NB4 (cell line): ENCODE measurements at places on chromosomes 1 and 21.

DNA sequence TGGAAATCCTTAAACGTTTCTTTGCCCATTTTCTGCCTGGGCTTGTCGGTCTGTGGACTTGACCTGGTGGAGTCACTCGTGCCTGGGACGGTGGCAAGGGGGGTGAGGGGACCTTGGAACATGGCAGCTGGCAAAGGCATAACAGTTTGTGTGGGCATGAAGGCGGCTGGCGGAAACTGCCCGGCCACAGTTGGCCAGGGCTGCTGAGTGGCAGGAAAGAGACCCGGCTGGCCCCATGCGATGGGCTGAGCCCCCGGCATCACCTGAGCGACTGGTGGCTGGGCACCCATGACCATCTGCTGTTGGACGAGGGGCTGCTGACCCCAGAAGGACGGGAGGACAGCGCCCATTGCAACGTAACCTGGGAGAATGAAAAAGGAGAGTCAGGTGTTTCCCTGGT is 49.3 kb upstream of the C8B start:
- DNase-seq: no peak

DNA sequence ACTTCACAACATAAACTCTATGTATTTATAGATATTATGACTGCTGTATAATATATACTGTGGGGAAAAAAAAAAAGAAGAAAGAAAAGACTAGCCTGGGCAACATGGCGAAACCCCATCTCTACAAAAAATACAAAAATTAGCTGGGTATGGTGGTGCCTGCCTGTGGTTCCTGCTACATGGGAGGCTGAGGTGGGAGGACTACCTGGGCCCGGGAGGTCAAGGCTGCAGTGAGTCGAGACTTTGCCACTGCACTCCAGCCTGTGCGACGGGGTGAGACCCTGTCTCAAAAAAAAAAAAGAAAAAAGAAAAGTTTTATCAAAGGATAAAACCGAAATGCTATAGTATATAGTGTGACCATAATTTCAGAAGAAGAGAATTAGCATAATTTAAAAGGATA is 2.7 kb downstream of the EXOC8 start:
- no peak for DNase-seq

GRCh38 chr21:38944402-38944801 is 138.7 kb downstream of the ETS2 start:
- DNase-seq: no peak

- DNase-seq: peak; percentile 81
Measured at GRCh38 chr1:156816561-156817328, at the start of gene SH2D2A. Gene SH2D2A (minus strand): TSS chr1:156816848. CDS start chr1:156816708, 140 bp downstream.

DNA sequence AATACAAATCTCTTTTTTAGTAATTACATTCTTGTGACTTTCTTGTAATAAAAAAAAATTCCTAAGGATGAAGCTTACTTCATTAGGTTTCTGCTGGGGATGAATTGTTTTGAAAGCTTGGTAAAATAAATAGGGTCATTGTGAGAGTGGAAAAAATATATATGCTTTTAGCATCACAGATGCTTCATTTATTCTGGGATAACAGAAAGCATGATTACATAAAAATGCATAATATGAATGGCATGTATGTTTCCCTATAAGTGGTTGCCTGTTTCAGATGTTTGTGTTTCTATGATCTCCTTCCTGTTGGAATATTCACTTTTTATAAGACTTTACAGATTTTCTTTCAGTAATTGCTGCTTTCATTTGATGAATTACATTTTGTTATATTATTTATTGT is 42.3 kb downstream of the HMCN1 start:
- no peak for DNase-seq

DNA sequence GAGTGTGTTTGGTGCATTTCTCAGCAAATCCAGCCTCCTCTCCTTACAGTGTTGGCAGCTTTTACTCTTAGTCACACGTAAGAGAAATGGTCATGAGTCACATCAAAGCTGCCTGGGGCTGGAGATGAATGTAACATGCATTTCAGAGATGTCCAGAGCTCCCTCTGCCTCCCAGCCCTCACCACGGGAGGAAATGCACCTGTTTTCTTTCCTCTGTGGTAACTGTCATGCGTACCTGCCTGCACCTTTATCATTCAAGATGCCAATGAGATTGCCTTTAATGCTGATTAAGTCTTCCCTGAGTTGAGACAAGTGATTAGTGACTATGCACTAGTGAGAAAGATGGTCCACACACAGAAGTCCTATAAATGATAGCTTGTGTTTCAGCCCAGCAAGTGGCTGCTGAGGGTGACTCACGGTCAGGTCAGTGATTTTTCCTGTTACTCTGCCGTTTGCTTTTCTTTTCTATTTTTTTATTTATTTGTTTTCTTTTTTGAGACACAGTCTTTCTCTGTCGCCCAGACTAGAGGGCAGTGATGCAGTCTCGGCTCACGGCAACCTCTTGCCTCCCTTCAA is 277.3 kb upstream of the FMN2 start:
- peak; percentile 6 for DNase-seq

- DNase-seq: no peak
Measured at GRCh38 chr1:81887421-81888144, 86.8 kb downstream of the ADGRL2 start.

DNA sequence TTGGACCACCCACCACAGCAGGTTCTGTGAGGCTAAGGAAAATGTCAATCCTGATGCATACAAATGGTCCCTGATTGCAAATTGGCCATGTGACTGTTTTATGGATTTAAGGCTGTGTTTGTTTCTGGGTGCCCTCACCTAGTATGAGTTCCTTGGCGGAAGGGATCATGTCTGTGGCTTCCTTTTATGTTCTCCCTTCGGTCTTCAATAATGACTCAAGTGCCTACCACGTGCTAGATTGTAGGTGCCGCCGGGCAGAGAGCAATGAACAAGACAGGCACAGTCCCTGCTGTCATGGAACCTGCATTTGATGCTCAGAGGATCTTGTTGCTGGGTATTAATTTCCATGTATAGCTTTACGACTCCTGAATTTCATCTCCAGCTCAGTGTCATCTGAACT is 9.8 kb upstream of the VWA5B1 start:
- DNase-seq: no peak

DNA sequence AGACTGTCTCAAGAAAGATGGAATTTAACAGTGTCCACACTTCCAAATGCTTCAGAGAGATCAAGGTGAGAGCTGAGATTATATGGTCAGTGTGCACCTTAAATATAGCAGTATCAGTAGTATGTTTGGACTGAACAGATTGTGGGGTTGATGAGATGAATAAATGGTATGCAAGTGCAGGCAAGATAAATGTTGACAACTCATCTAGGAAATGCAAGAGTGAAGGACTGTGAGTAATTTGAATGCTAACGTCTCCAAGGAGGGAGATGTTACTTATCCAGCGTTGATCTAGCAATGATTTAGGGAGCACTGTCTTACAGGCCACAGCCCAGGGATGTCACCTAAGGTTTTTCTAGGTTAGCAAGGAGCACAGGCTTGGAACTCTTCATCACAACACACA is 170.7 kb upstream of the GALNT2 start:
- DNase-seq: no peak

DNA sequence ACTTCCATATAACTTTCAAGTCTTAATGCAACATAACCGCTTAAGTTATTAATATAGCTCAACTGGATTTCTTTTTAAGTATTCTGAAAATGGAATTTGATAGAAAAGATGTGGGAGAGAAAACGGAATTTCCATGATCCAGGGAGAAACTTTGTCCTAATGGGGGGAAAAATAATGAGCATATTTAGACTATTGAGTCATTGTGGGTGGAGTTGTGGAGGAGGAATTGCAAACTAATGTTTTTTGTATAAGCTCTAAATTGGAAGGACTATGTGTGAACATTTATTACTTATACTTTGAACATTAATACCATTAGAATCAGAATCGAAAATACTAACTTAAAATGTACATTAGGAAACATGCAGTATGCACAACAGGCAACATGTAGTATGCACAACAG is 159.9 kb upstream of the NEGR1 start:
- DNase-seq: no peak

- no peak for DNase-seq
Measured at GRCh38 chr1:224535641-224536040, 80.5 kb upstream of the CNIH3 start.

GRCh38 chr21:29449306-29449950 is 150.7 kb downstream of the BACH1 start:
- no peak for DNase-seq

- no peak for DNase-seq
Measured at GRCh38 chr1:224874775-224875174, 54.7 kb upstream of the DNAH14 start.

GRCh38 chr21:36976882-36977651 is 10.6 kb upstream of the HLCS start:
- DNase-seq: peak; percentile 72

DNA sequence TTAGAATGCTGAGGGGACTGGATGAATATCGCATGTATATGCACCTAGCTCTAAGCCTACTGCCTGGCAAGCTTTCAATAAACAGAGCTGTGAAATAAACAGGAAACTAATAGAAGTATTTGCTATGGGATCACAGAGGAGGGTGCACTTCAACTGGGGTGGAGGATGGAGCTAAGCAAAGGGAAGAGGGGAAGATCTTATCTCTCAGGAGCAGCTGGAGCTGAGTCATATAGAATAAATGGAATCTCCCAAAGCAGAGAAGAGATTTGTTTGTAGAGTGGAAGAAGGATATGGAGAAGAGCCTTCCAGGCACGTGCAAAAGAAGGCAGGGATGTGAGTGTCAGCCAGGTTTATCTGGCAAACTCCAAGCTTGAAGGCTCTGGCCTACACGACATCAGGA is 17.0 kb upstream of the KCNA10 start:
- DNase-seq: no peak

DNA sequence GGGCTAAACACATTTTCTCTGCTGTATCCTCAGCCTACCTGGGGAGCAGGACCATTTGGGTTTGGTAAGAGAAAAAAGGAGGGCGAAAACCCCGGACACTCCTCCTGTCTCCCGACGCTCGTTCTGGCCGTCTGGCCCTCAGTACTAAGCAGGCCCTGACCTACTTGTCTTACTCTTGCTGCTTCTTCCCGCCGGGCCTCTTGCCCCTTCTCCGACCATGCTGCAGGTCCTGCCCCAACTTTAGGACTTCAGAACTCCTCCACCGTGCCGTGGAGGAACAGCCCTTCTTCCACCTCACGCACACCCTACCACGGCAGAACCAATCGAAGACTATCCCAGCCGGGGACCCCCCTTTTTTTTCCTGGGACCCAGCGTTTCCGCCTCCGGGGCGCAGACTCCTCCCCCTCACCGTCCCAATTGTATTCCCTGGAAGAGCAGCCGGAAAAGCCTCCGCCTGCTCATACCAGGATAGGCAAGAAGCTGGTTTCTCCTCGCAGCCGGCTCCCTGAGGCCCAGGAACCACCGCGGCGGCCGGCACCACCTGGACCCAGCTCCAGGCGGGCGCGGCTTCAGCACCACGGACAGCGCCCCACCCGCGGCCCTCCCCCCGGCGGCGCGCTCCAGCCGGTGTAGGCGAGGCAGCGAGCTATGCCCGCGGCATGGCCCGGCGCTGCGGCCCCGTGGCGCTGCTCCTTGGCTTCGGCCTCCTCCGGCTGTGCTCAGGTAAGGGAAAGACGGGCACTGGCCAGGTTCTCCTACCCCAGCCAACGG is at the start of gene CHRNB2:
TSS of gene CHRNB2 (plus strand) at position 393 of the 771 bp plus-strand sequence. CDS start at position 660, 267 bp downstream.
- peak; percentile 65 for DNase-seq

- no peak for DNase-seq
Measured at GRCh38 chr21:43190951-43191350, 22.1 kb downstream of the CRYAA start.

DNA sequence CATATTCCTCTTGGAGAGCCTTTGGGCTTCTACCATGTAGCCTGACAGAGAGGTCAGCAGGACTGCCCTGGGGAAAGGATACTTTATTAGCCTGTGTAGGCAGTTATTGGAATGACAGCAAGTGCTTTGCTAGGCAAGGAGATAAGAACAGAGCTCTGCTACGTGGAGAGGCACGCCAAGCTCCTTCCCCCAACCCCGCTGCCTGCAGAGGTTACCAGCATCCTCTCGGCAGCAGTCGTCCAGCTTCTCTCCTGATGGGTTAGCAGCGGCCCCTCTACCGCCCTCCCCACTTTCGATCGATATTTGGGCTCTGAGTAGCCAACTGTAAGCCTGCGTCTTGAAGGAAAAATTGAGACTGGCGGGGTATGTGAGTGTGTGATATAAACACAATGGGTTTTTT is 122.3 kb downstream of the DHRS3 start:
- no peak for DNase-seq

GRCh38 chr1:23799255-23799569 is 1.3 kb downstream of the GALE start:
- DNase-seq: no peak

GRCh38 chr1:175204330-175204729 is 11.8 kb upstream of the KIAA0040 start:
- DNase-seq: no peak

GRCh38 chr1:36787312-36787913 is 246.9 kb downstream of the GRIK3 start:
- no peak for DNase-seq

DNA sequence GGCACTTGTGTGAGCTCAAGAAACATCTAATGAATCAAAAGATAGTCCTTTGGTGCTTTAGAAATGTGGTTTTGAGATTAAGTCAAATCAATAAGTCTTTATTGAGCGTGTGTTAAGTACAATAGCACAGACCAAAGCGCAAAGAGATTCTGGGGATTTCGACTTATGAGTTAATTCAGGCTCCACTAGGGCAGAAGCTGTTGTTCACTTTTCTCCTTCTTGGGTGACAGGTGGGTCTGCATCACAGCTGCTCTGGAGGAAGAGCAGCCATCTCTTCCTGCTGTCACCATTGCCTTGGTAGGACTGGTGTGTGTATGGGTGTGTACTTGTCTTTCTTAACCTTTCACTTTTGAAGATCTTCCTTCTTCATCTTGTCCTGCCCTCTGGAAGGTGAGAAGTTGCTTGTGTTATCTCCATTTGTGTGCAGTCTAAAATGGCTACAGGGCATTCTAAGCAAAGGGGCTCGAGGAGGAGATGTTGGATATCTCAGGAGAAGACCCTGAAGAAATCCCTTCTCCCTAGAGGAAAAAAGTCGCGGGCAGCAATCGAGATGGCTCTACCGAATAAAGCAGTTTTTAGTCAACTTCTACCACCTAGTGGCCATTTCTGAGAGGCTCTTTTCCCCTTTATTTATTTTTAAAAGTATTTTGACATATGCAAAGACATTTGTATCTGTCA is 22.9 kb upstream of the DISC1 start:
- DNase-seq: peak; percentile 82

DNA sequence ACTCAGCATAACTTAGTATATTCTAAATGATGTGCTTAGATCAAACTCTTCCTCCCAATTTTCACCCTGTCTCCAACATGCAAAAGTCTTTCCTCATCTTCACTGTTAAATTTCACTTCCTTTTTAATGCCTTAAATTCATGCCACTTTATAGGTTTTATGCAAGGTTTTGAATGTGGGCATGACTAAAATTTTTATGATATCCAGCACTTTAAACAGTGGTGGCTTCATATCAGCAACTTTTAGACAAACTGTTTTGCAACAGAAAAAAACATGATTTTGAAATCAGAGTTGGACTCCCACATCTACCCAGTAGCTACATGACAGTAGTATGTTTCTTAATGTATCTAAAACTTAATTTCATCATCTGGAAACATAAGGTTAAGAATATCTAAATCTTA is 84.7 kb upstream of the ZP4 start:
- peak; percentile 32 for DNase-seq

DNA sequence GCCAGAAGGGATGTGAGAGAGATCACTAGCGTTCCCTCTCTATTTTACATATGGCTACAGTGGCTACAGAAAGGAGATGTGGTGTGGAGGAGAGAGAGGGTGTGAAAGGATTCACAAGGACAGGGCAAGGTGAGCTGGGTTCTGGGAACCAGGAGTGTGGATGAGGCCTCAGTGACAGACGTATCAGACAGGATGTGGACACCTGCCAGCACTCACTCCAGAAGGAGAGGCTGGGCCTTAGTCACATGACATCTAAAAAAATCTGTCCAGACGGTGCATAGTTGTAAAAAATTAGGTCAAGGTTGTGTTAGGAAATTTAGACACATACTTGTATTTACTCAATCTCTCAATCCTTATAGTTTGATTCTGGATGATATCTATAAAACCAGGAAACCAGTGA is 10.6 kb downstream of the TRIM67 start:
- no peak for DNase-seq
